ENCODE measurements at places on chromosomes 2 and 18.

GRCh38 chr2:127098711-127099110, 8.2 kb downstream of the BIN1 start:
- no peak for DNase-seq

DNA sequence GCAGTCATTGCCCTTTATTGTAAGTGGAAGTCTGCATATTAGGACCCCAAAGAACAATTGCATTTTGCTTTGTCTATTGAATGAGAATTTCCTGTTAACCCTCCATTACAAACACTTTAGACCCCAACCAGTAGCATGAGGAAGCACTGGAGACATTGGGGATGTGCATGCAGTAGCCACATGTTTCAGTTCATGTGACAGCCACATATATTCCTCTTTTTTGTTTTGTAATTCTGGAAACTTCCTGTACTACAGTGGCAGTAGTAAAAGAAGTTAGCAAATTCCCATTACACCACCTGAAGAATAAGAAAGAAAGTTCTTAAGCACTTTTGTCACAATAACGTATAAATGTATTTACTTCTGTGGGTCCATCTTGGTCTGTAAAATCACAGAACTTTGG, 281.1 kb upstream of the SLC14A2 start:
- no peak for DNase-seq

DNA sequence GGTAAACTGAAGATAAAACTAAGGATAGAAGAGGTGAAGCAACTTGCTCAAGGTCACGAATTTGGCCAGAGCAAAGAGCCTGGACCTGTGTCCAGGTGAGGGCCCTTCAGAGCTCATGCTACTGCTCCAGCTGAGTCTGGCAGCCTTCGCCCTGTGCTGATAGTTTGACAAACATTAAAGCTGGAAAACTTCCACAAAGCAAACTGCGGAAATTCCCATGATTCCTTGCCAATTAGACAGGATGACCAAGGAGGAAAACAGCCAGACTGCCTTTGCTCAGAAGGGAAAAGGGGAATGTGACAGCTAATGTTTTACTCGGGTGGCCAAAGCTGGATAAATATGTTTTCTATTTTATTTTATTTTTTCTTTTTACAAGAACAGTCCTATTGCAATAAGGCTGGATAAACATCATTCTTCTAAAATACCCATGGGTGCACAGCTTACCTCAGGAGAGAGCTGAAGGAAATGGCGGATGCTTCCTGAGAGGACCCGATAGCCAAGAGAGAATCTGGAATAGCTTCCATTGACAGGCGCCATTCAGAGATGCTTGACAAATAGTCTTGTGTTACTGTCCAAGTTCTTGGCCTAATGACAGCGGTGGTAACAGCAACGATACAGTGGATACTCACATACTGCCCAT, 5.3 kb upstream of the CTAGE1 start:
- no peak for DNase-seq

DNA sequence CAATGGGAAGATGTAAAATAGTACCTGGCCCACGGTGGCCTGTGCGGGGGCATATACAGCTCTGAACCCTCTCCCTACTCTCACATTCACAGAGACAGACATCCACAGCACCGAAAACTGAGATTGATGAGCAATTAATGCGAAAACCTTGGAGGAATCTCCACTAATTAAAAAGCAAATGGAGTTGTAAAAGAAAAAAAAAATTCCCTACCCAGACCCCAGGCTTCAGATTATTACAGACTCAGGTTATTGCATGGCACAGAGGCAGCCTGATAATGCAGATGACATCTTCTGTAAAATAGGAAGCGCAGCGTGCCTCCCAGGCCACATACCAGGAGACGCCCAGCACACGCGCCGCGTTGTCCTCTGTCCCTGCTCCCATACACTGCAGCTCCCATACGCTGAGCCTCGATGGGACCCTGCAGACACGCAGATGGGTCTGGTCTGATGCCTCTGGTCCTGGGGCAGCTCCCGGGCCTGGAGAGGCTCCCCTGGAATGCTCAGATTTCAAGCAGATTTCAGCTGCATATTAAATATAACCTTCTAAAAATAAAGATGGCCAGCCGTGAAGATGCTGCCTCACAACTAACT, 496.1 kb upstream of the MYT1L start:
- DNase-seq: no peak

GRCh38 chr2:25617948-25618646, 55.3 kb downstream of the DTNB start:
- DNase-seq: peak; percentile 23

DNA sequence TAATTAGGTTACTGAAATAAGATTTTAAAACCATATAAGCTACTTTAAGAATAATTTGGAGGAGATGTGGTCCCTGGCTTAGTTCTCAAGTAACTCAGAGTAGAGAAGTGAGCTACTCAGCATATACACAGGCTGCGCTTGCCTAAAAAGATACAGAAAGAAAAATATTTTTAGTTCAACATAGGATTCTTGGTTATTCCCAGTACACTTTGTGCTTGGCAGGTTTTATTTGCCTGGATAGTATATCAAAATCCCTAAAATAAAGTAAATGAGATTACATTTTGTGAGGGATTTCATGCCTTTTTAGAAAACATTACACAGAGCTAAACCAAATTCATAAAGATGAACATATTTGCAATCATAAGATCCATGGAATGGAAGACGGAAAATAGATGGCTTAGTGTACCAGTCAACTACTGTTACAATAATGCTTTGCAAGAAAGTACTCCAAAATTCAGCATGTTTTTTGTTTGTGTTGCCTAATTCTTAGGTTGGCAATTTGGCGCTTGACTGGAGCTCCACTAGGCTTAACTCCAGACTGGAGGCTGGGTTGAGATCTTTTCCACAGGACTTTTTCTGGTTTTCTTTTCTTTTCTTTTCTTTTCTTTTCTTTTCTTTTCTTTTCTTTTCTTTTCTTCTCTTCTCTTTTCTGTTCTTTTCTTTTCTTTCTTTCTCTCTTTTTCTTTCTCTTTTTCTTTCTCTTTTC, 600.5 kb upstream of the SYT4 start:
- no peak for DNase-seq

GRCh38 chr18:69408522-69408921, 7.8 kb downstream of the DOK6 start:
- DNase-seq: no peak

GRCh38 chr2:189798312-189799029, 14.2 kb downstream of the PMS1 start:
- no peak for DNase-seq

- DNase-seq: no peak
These were observed 35.2 kb downstream of the METTL4 start for GRCh38 chr18:2536063-2536462.

DNA sequence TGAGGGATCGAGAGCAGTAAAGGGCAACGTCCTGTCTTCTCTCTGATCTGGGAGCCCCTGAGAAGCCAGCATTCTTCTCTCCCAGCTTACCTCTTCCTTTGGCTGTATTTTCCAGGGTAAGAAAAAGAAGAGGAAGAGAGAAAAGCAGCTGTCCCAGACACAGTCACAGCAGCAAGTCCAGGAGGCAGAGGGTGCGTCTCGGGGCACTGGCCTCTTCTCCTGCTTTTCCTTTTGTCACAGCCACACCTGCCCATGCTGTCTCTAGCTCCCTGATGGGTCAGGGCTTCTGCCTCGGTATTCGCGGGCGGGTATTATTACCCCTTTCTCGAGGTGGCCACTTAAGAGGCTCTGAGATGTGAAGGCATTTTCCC, 20.3 kb downstream of the TGOLN2 start:
- DNase-seq: no peak
